Neural crest cell (in vitro differentiated cells): ENCODE measurements at places on chromosomes 3 and 15. TPM values are rescaled to one million over a fixed set of nuclear protein-coding genes. Genes with fewer than 3 reads are reported as not detected.

- DNase-seq = peak; percentile 31
- no peaks in the 10 kb centered on the region for H3K4me1 ChIP-seq
- no peak overlapping the region for H3K4me3 ChIP-seq
- H3K36me3 ChIP-seq = no peaks in the 10 kb centered on the region
- no peak overlapping the region for H3K27ac ChIP-seq
These were observed 10.8 kb upstream of the VPS33B start for GRCh38 chr15:91032919-91033803.

DNA sequence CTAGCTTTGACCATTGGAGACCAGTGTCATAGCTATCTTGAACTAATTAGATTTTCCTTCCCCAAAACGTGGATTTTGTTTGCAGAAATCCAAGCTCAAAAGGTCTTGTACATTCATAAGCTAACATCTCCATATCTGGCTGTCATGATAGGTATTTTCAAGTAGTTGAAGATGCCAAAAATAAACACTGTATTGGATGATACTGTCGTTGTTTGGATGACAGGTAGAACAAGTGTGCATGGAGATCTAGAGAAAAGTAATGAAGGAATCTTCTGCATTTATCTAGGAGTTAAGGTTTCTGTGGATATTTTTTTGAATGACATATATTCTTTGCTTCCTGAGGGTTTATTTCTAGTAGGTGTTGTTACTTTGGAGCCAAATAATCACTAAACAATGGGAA is 1696.1 kb downstream of the SI start:
- no peaks in the 10 kb centered on the region for H3K4me1 ChIP-seq
- no peak overlapping the region for H3K4me3 ChIP-seq
- no peaks in the 10 kb centered on the region for H3K27me3 ChIP-seq
- H3K27ac ChIP-seq = no peak overlapping the region
- no peak for DNase-seq

GRCh38 chr15:44308415-44308814 is 19.9 kb downstream of the GOLM2 start:
- no peak overlapping the region for H3K4me3 ChIP-seq
- no peak for DNase-seq
- H3K27me3 ChIP-seq = no peaks in the 10 kb centered on the region
- peaks cover 2% of the 10 kb centered on the region for H3K36me3 ChIP-seq
- no peak overlapping the region for H3K27ac ChIP-seq
- H3K4me1 ChIP-seq = peaks cover 6% of the 10 kb centered on the region

- no peaks in the 10 kb centered on the region for H3K36me3 ChIP-seq
- H3K4me3 ChIP-seq = no peak overlapping the region
- no peak for DNase-seq
- no peak overlapping the region for H3K27ac ChIP-seq
- no peaks in the 10 kb centered on the region for H3K27me3 ChIP-seq
- no peaks in the 10 kb centered on the region for H3K4me1 ChIP-seq
These were observed 150.1 kb downstream of the FGF12 start for GRCh38 chr3:192577271-192577670.

- DNase-seq = no peak
- H3K27me3 ChIP-seq = no peaks in the 10 kb centered on the region
- no peak overlapping the region for H3K27ac ChIP-seq
- peaks cover 21% of the 10 kb centered on the region for H3K36me3 ChIP-seq
These were observed 53.7 kb downstream of the TGFBR2 start for GRCh38 chr3:30660136-30660535.

DNA sequence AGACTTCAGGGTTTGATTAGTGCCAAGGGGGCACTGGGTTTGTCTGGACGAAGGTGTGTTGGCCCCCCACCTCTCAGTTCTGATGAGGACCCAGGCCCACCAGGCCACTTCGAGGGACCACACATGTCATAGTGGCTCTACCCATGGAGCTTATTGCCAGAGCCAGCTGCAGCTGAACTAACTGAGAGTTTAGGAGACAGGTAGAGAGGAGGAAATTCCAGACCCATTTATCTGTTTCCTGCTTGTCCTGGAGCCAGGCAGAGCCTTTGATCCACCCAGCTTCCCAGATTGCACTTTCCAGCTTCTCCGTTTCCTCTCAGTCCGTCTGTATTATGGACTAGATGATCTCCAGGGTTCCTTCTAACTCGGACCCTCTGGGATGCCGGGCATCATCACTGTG is 20.9 kb downstream of the SLC24A1 start:
- H3K4me1 ChIP-seq = peaks cover 5% of the 10 kb centered on the region
- no peak overlapping the region for H3K4me3 ChIP-seq
- DNase-seq = no peak
- no peak overlapping the region for H3K27ac ChIP-seq
- no peaks in the 10 kb centered on the region for H3K36me3 ChIP-seq

GRCh38 chr3:33829720-33830119 is 31.3 kb downstream of the PDCD6IP start:
- peaks cover 5% of the 10 kb centered on the region for H3K4me1 ChIP-seq
- no peaks in the 10 kb centered on the region for H3K27me3 ChIP-seq
- H3K36me3 ChIP-seq = peaks cover 8% of the 10 kb centered on the region
- DNase-seq = no peak
- H3K27ac ChIP-seq = no peak overlapping the region

- H3K4me1 ChIP-seq = peaks cover 47% of the 10 kb centered on the region
- no peak for DNase-seq
- H3K4me3 ChIP-seq = peak overlapping the region; percentile 91
- peak overlapping the region; percentile 54 for H3K27ac ChIP-seq
These were observed 1.1 kb downstream of the TICRR start for GRCh38 chr15:89576417-89576773.

GRCh38 chr3:100216713-100217112 is 44.1 kb upstream of the TBC1D23 start:
- peak overlapping the region; percentile 75 for H3K27ac ChIP-seq
- no peaks in the 10 kb centered on the region for H3K27me3 ChIP-seq
- H3K4me3 ChIP-seq = no peak overlapping the region
- peaks cover 17% of the 10 kb centered on the region for H3K36me3 ChIP-seq

- H3K27ac ChIP-seq = no peak overlapping the region
- peak overlapping the region; percentile 2 for H3K4me3 ChIP-seq
- H3K27me3 ChIP-seq = no peaks in the 10 kb centered on the region
- DNase-seq = no peak
These were observed 788.8 kb downstream of the ROBO1 start for GRCh38 chr3:78979028-78979427.

- H3K4me3 ChIP-seq = no peak overlapping the region
- H3K4me1 ChIP-seq = peaks cover 22% of the 10 kb centered on the region
- no peaks in the 10 kb centered on the region for H3K27me3 ChIP-seq
These were observed 8.4 kb downstream of the PIK3R4 start for GRCh38 chr3:130738241-130738640.

DNA sequence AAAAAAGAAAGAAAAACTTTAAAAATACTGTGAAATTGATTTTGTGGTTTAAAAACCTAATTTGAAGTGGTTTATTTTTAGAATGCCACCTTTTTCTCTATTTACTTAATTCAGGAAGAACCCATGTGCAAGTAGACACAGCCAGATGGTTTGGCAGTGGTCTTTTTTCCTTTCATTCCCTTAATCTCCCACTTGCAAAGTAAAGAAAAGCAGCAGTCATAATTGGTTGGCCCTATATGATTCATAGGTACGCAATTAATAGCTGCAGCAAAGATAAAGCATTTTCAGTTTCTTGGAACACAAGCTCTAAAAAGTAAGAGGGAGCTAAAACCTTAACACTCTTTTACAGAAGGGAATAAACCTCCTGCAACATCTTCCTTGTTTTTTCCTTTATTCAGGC is 115.3 kb downstream of the MECOM start:
- no peaks in the 10 kb centered on the region for H3K36me3 ChIP-seq
- H3K4me3 ChIP-seq = no peak overlapping the region
- H3K4me1 ChIP-seq = no peaks in the 10 kb centered on the region
- no peak overlapping the region for H3K27ac ChIP-seq

- no peak for DNase-seq
- no peaks in the 10 kb centered on the region for H3K27me3 ChIP-seq
- no peaks in the 10 kb centered on the region for H3K4me1 ChIP-seq
- H3K4me3 ChIP-seq = no peak overlapping the region
These were observed 30.1 kb upstream of the RAD51 start for GRCh38 chr15:40664909-40665308.

DNA sequence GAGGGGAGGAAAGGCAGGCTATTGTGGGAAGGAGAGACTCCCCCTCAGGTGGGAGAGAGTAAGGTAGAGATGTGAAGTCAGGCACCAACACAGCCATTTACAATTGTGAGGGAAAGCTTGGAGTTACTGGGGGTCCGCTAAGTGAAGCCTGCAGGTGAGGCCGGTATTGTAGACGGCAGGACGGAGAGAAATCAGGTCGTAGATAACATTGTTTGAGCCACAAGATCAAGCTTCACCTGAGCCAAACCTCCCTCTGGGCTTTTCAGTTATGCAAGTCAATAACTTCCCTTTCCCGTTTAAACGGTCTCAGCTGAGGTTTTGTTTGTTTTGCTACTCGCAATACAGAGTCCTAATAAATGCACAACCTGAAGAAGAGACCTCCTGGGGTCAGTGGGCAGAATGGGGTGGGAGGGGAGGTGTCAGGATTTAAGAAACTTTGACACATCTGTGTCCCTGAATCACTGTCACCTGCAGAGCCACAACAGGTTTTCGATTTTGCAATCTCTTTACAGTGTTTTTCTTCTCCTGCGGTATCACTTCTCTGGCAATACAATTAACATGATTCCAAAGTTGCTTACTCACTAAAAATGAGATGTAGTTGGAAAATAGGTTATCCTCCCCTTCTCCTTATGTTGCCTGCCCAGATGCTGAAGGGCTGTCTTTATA is 72.0 kb upstream of the GLCE start:
- H3K4me3 ChIP-seq = no peak overlapping the region
- no peak overlapping the region for H3K27ac ChIP-seq
- DNase-seq = no peak
- peaks cover 80% of the 10 kb centered on the region for H3K27me3 ChIP-seq
- no peaks in the 10 kb centered on the region for H3K36me3 ChIP-seq

GRCh38 chr15:35698966-35699575 is 153.1 kb upstream of the DPH6 start:
- no peak overlapping the region for H3K4me3 ChIP-seq
- DNase-seq = no peak
- H3K4me1 ChIP-seq = no peaks in the 10 kb centered on the region
- no peaks in the 10 kb centered on the region for H3K27me3 ChIP-seq

The ARHGAP31 gene
- total RNA-seq = 5.4 and 6.3 TPM in 2 replicates

The BNC1 gene
- 0.25 and 0.35 TPM in 2 replicates for total RNA-seq

The IFT57 gene
- total RNA-seq = 47.6 and 53.4 TPM in 2 replicates

The COL6A5 gene
- total RNA-seq = not detected in 2 replicates

The FRMD4B gene
- total RNA-seq = 17.2 and 18.5 TPM in 2 replicates

The GJD2 gene
- 0.07 TPM in 1 of 2 replicates, not detected in the other for total RNA-seq

The NEK10 gene
- 1.6 and 2.7 TPM in 2 replicates for total RNA-seq

The SLC9C1 gene
- total RNA-seq = 0.42 and 0.55 TPM in 2 replicates

The DLEC1 gene
- 1.1 and 1.3 TPM in 2 replicates for total RNA-seq

The CCPG1 gene
- 9.6 and 15.0 TPM in 2 replicates for total RNA-seq

The TMCO5A gene
- total RNA-seq = not detected in 2 replicates

The IFT122 gene
- total RNA-seq = 44.9 and 49.3 TPM in 2 replicates

The OSTN gene
- 0.75 TPM in 1 of 2 replicates, not detected in the other for total RNA-seq

The SPINK8 gene
- total RNA-seq = not detected in 2 replicates
